ENCODE measurements at places on chromosomes 2 and 18.

DNA sequence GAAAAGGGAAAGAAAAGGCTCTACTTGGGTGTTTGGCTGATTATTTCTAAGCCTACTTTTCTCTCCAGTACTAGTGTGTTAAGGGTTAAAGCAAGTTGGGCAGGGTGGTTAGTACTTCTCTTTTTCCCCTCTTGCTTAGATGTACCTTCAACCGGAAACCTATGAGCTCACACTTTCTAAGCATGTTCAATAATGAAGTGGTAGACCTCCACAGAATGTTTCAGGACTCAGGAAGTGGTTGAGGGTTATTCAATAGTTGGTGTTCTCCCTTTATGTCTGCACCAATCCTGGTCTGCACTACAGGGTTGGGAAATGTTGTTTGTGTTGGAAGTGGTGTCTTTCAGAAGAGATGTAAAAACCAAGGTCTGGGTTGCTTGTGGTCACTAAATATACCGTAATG, 137.1 kb downstream of the ZEB2 start:
- DNase-seq = no peak

DNA sequence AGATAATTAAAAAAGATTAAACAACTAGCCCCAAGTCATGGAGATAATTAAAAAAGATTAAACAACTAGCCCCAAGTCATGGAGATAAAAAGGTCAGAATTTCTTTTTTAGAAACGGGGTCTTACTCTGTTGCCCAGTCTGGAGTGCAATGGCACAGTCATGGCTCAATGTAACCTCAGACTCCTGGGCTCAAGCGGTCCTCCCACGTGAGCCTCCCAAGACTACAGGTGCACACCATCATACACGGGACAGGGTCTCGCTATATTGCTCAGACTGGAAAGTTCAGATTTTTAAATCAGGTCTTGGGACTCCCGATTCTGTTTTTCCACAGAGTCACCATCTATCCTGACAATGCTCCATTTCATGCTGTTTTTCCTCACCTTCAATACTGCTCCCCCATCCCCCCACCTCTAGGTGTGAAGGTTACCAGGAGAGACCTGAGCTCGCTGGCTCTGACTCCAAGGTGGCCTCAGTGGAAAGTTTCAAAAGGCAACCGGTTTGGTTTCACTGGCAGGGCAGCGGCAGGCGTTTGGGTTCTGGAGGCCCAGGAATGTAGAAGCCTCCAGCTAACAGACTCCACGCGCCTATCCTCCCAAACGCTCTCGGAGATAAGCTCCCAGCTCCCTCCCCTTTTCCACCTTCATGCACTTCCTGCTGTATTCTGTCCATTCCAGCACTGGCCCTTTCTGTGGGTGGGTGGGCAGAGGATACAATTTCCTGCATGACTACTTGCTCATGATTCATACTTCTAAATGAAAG, 2.9 kb upstream of the SEMA4C start:
- no peak for DNase-seq

GRCh38 chr2:59706729-59707128, 846.7 kb downstream of the BCL11A start:
- no peak for DNase-seq

GRCh38 chr2:237626813-237627440, 460 bp upstream of the LRRFIP1 start:
- DNase-seq = no peak

- no peak for DNase-seq
These were observed 60.9 kb upstream of the TWIST2 start for GRCh38 chr2:238786792-238787490.

GRCh38 chr18:78607221-78607620, 372.4 kb upstream of the SALL3 start:
- DNase-seq = no peak

DNA sequence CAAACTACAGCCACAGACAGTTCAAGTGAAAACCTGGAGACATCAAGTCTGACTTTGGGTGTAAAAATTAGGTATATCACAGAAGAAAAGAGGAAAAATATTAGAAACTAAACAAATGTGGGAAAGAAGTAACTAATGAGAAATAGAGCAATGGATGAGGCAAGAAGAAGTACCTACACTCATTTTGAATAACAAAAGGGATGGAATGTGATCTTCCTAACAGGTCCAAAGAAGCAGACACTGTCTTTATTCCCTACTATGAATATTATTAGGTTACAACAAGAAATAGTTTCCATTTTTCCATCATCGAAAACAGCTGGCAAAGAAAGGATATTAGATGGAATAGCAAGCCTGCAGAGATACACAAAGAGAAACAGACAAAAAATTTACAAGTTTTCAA, 486.3 kb upstream of the FSHR start:
- no peak for DNase-seq

All from stimulated activated CD4-positive, alpha-beta T cell treated with anti-CD3 and anti-CD28 coated beads, Interleukin-2, amount 100 ng/mL, for 24 hours (primary cell).